Stimulated activated CD4-positive, alpha-beta T cell treated with anti-CD3 and anti-CD28 coated beads, Interleukin-1b, Interleukin-23, amount 100 ng/mL, for 1 hour (primary cell): ENCODE measurements at places on chromosomes 12 and 14.

- no peak for DNase-seq
Measured at GRCh38 chr14:53979747-53980642, 23.4 kb upstream of the BMP4 start.

GRCh38 chr14:68598621-68599447 lies 194.0 kb downstream of the ZFP36L1 start:
- DNase-seq, result no peak

DNA sequence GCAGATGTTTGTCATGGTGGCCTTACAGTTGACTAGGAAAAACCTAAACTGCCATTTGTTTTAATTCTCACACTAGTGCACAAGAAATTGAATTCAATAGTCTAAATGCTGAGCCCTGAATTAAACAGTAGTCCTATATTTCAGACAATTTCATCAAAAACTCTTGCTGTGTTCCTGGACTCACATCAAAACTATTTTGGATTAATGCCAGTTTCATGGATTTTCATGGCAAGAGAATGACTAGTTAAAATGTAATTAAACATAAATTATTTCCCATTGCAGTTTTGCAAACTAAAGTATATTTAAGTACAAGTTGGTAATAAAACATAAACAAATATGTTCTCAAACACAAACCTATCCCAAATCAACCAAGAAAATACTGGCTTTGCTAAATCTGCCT lies 468.0 kb upstream of the PRICKLE1 start:
- DNase-seq, result no peak

DNA sequence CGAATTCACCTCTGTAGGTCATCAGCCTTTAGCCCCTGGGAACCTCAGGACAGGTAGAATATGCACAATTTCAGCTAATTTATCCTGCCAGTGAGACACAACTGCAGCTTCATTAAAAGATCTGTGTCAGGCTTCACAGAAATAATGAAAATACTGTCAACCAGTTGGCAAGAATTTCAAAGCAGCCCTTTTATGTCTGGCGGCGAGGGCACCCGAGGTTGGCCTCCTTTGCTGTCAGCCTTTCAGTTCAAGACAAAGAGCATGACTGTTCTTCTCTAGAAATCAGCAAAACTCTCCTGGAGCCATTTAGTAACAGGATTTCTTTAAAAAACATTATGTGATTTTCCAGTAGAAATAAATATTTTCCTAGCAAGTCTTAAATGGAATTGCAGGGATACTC lies 75.9 kb downstream of the BBS10 start:
- no peak for DNase-seq

DNA sequence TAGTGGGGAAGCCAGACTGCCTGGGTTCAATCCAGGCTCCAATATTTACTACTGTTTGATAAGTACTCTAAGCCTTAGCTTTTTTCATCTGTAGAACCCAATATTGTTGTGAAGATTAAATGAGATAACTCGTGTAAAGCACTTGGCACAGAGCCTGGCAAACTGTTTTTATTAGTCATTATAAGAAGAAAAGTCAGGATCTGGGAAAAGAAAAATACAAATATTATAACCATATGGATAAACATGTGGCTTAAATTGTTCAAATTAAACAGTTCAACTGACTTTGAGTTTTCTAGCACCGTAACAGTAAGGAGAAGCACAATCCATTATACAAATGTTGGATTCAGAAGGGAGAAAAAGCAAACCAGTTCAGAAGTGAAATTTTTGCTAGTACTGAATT lies 22.0 kb upstream of the CDK17 start:
- no peak for DNase-seq

- no peak for DNase-seq
Measured at GRCh38 chr14:51654533-51654845, 2.8 kb downstream of the FRMD6 start.

DNA sequence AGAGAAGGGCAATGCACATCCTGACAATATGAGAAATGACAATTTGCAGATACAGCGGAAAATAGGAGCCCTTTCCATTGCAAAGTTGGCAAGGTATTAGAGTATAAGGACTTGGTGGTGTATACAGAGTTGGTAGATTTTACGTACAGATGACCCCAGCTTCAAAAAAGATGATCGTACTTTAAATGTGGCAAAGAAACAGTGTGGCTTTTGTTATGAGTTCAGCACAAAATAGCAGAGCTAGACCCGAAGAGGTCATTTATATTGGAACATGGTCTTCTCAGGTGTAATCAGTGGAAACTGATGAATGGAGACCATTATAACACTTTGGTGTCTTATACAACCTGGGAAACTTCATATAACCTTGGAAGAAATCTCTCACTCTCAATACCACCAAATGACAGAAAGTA lies 2.3 kb downstream of the CLEC2B start:
- no peak for DNase-seq

DNA sequence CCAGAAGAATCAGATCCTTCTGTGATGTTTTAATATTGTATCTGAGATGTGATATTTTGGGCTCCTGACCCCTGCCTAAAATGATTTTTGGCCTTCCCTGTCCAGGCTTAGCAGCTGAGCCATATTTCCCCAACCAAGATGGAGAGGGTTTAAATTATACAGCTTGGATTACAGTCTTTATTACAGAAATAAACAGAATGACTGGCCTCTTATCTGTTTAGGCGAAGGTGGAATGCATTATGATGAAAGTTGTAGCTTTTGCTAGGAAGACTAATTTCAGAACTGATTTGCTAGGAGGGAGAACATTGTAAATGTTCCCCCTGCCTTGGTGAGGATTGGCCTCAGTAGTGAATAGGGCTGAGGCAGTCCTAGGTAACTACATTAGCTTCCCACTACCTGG lies 23.3 kb downstream of the BMAL2 start:
- DNase-seq, result no peak

GRCh38 chr12:80100591-80100990 lies 1.3 kb downstream of the OTOGL start:
- no peak for DNase-seq

- DNase-seq, result no peak
Measured at GRCh38 chr12:89343127-89343526, 9.2 kb downstream of the DUSP6 start.

DNA sequence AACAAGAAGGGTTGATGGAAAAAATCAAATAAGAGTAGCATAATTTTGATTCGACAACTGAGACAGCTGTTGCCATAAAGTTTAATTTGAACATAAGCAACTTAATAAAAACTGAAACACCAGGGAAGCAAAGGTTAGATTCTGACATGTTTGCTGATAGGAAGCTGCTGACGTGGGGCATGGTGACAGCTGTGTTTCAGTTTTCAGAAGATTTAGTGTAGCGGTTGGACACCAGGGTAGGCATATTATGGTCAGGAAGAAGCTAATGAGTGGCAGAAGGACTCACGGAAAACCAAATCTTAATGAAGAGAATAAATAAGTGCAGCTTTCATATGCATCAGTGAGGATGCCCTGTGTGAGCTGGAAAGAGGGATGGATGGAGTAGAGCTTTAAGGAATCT lies 336.7 kb upstream of the RPL10L start:
- DNase-seq, result no peak

DNA sequence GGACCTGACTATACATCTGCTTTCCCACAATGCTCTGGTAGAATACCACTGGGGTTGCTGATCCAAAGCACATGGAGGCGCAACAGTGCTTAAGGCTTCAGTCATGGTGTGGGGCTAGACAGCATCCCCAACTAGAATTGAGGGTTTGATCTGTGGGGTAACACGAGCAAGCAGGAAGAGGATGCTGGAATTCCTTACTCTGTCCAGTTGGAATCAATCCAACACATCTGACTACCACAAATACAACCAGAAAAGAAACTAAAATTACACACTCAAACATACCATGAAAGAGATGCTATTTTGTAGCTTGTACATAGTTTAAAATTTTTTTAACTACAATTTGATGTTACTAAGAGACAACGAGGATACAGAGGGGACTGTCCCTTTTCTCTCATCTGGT lies 40.4 kb upstream of the GTF2A1 start:
- no peak for DNase-seq

- no peak for DNase-seq
Measured at GRCh38 chr14:100203962-100204834, 34.7 kb upstream of the YY1 start.

DNA sequence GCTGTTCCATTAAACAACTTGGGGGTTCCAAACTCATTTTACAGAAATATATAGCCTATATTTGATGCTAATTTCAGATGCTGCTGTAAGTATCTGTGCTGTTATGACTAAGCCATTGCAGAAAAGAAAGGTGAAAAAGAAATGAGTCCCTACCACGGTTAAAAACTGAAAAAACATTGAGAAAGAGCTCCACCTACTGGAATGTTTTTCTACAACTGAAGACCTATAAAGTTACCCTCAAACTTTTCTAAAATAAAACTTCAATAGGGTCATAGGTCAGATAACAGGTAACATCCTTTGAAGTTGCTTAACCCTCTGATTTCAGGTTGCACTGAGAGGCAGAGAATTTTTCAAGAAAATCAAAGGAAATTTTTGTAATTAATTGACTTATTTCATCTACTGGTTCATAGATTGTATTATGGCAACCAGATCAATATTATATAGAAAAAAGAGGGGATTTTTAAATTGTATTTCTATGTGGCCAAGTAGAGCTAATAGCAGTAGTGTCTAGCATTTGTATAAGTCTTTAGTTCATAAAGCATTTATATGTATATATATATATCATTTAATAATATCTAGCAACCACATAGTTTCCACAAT lies 279.9 kb downstream of the RPS29 start:
- no peak for DNase-seq

GRCh38 chr14:55123101-55123500 lies 6.0 kb upstream of the LGALS3 start:
- DNase-seq, result no peak

GRCh38 chr12:26884765-26885576 lies 52.0 kb upstream of the ITPR2 start:
- DNase-seq, result peak; percentile 69

DNA sequence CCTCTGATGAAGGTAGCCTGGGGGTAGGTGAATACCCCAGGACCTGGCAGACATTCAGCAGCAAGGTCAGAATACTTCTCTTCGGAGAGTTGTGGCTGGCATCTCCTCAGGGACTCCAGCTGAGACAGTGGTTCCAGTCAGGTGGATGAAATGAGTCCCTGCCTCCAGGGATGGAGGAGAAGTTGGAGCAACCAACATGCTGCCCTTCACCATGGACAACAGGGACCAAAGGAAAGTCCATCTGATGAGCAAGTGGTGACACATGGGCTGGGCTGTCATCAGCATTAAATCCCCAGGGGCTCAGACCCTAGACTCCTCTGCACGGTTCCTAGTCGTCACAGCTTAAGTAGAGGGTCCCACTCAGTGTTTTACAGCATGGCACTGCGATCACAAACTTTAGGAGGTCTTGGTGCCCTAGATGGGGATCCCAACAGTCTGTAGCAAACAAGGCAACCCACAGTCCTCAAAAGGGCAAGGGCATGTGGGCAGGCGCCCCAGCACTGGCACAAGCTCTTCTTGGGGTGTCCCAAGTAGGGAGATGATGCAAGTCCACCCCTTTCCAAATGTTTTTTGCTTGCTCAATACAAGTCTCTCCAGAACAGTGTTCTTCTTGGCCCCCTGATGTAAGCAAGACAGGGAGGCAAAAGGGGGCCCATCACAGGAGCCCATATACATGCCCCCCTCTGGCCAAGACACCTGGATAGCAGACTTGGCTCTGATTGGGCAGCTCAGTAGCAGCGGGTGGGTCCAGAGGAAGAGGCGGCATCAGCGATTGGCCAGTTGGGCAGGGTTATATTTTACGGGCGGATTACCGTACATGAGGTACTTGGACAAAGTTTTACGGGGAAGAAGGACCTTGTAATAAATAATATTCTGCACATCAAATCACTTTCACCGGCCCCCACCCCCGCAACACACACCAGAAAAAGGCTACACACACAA lies 10.8 kb upstream of the CDH24 start:
- no peak for DNase-seq

DNA sequence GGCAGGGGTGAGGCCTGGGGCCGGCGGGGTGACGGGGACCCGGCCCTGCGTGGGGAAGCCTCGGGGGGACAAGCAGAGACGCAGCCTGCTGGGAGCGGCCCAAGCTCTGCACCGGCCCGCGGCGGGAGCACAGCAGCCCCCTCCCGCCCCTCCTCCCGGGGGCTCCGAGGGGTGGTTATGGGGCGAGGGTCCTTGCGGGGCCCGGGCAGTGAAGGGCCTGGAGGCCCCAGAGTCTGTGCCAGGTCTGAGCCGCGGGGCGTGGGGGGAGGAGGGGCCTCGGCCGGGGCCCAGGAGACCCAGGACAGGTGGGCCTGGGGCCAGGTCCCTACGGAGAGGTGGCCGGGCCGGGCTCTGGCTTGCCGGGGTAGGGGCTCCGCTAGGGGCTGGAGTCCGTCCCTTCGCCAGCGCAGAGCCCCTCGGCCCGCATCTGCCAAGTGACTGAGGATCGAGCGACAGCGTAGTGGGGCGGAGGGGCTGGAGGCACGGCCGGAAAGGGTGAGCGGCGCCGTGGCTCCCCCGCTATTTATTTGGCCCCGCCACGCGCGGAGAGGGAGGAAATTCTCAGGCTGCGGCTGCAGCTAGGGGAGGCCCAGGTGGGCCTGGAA lies 495 bp downstream of the TMEM121 start:
- DNase-seq, result no peak

DNA sequence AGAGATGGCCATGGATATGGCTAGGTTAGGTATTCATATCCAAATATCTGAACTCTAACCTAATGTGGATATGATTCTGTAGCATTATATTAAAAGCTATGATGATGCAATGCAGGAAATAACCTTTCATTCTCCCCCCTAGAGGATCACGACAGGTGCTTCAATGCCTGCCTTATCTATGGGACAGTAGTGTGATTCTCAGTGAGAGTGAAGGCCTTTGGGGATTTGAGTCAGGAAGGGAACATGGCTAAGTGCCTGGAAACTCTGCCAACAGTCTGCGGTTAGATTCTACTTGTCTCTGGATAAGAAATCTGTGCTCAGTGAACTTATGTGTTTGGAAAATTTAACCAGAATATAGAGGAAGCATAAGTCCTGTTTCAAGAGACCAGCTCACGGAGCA lies 81.8 kb downstream of the SLC38A1 start:
- DNase-seq, result no peak

DNA sequence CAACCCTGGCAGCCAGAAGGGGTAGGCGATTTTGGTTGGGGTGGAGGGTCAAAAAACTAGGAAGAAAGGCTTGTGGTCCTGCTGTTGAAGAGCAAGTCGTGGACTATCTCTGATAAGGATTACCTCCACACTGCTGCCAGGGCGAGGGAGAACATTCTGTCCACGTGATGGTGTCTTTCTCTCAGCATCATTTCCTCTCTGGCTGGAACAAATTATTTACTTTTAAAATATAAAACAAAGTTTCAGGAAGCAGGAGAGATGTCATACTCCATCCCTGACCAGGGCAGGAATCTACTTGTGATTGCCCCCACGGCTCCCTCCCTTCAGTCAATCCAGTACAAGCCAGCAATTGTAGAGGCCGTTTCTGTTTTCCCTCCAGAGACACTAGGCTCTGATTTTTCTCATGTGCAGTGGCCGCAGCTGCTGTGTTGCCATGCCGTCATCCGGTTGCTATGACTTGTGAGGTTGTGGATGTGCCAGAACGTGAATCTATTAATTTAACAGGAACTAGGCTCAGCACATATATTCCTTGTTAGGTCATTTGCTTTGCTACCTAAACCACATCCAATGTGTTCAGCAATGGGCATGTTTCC lies 61.5 kb upstream of the PTGR2 start:
- DNase-seq, result no peak
